Thoracic aorta endothelial cell (primary cell): ENCODE measurements at places on chromosomes 5 and 9. TPM values are rescaled to one million over a fixed set of nuclear protein-coding genes. Genes with fewer than 3 reads are reported as not detected.

Gene GABRA1
- total RNA-seq: not detected in 2 replicates

Gene SPINK6
- not detected in 2 replicates for total RNA-seq

Gene AMBP
- not detected in 2 replicates for total RNA-seq

Gene LCP2
- 1.2 TPM in 1 of 2 replicates, not detected in the other for total RNA-seq

Gene NR2F1
- 35.6 and 39.2 TPM in 2 replicates for total RNA-seq

Gene BARHL1
- not detected in 2 replicates for total RNA-seq

Gene IFNB1
- not detected in 2 replicates for total RNA-seq

Gene PCDHA9
- total RNA-seq: under 0.01 and 0.07 TPM in 2 replicates
